ENCODE measurements at places on chromosomes 1 and 21. TPM values are rescaled to one million over a fixed set of nuclear protein-coding genes. Genes with fewer than 3 reads are reported as not detected.

TDRD5 gene
- polyA plus RNA-seq = not detected

SLAMF8 gene
- not detected for polyA plus RNA-seq

ERICH3 gene
- polyA plus RNA-seq = not detected

PLOD1 gene
- 1.8 TPM for polyA plus RNA-seq

CR2 gene
- 14.5 TPM for polyA plus RNA-seq

CELA3A gene
- polyA plus RNA-seq = not detected

GRCh38 chr1:23799570-23800399, 769 bp downstream of the GALE start:
- no peak for DNase-seq

GRCh38 chr1:230698130-230698529, 15.8 kb downstream of the AGT start:
- DNase-seq = no peak

- DNase-seq = no peak
Observed at GRCh38 chr1:91913018-91913417, 27.1 kb upstream of the TGFBR3 start.

DNA sequence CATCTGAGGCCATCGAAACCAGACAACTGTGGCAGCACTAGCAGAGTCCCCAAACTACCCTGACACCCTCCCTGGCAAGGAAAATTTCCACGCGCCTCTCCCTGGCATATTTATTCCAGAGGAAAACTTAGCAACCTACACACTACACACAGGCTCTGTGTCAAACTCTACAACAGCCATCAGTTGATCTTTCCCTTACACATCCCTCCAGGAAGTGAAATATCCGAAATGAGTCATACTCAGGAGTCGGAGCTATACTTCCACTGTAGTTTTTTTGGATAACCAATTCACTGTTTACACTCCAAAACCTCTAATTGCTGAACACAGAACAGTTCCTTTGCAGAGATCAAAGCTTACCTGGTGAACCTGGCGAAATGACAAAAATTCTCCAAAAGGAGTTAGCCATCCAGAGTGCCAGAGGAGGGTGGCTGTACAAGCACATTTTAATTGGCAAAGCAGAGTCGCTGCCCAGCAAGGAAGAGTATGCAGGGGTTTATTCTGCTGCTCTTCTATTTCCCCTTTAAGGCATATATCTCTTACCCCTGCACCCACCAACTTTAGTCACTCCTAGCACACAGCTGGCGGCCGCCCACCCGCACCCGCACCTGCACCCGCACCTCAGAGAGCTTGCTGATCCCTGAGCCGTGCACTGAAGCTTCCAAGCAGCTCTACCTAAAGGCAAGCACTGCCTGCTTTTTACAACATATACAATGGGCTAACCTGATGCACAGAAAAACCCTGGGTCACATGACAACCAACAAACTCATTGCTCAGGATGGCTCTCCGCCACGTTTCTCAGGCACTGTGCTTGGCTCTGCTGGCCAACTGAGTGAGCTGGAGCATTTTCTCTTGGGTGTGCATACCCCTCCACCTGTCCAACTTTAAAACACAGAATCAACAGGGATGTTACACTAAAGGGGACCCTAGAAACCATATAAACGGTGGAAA, 54.9 kb downstream of the CAPZB start:
- no peak for DNase-seq

DNA sequence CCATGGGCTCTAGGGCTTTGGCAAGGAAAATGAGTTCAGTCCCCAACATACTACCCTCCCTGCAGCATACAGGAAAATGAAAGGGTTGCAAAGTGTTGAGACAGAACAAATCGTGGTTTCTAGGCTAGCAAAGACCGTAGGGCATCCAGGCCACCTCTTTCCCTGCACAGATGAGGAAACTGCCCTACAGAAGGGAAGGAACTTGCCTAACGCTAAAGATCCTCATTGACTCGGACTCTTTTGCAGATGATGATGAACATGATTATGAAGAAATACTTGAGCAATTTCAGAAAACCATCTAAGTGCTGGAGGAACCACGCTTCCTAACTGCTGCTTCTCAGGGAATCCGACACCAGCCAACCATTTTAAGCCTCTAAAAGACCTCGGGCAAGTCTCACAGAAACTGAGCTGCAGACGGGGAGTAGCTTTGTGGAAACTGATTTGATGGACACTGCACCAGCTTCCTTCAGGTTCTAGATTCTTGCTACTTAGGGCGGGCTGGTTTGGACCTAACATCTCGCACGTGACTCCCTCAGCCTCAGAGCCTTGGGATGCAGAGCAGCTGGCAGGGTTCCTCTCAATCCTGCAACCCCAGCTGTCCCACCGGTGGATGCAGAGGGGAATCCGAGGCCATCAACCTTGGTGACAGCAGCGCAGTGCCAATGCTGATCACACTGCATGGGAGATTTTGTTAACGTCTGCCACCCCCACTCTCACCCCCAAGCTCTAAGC, 13.4 kb downstream of the THEMIS2 start:
- DNase-seq = no peak

DNA sequence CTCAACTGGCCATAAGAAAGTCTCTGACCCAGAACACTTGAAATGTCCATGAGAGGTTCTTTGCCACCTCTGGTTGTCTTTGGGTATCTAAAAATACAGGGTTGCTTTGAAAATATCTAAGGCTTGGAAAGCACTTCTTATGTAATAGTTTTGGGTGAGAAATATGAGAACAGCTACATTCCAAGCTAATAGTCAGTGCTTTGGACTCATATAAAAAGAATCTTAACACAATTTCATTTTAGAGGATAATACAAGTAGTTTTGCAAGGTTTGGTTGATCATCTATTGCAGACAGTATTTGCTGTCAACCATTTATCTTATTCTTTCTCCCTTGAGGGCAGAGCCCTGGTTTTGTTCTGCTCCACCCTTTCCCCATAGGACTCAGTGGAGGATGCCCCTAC, 207.5 kb downstream of the KCNK2 start:
- no peak for DNase-seq

DNA sequence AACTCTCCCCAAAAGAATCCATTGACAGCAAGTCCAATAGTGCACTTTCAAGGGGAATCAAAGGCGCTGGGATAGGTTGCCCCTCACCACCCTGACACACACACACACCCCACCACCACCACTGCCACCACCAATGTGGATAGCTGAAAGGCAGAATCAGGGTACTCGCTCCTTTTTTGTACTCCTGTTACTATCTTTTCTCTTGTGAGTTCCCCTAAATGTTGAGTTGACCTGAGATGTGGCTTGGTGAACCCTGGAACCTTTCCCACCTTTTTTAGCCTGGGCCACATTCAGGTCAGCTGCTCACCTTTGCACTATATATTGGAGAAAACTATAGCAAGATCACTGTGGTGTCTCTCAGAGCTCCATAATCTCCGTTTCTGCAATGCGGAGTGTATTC, 3.9 kb downstream of the S100A8 start:
- DNase-seq = no peak

DNA sequence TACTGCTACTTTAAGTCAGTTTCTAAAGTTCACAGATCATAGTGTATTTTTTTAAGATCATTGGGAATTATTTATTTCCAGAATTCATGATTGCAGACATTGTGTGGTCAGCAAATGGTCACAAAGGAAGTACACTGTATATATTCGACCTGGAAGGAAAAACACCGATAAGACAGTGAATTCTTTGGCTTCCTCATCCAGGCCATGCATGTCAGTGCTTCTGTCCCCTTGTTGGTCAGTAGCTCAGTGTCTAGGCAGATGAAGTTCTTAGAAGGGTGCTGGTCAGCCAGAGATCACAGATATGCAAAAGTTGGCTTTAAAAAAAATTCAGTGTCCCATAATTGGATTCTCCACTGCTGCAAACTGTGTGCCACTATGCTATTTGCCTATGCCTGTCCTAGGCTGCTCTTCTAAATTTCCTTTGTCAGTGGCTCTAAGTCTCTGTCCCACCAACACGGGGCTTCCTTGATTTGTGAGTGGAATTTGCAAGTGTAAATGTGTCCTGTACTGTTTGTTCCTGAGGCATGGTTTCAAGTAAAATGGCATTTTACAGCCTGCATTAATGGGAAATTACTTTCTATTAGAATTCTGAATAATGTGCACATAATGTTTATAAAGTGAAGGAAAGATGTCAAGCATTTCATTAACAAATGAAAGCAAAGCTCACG, 12.0 kb upstream of the VAMP4 start:
- no peak for DNase-seq
